ENCODE measurements at places on chromosomes 12 and 14.

GRCh38 chr14:76938092-76938500 is 90.4 kb downstream of the IRF2BPL start:
- DNase-seq: no peak

- DNase-seq: no peak
Observed at GRCh38 chr14:24508155-24508840, at the start of gene CMA1. TSS of gene CMA1 (minus strand) at chr14:24508265. CDS start at chr14:24508235, 30 bp downstream.

DNA sequence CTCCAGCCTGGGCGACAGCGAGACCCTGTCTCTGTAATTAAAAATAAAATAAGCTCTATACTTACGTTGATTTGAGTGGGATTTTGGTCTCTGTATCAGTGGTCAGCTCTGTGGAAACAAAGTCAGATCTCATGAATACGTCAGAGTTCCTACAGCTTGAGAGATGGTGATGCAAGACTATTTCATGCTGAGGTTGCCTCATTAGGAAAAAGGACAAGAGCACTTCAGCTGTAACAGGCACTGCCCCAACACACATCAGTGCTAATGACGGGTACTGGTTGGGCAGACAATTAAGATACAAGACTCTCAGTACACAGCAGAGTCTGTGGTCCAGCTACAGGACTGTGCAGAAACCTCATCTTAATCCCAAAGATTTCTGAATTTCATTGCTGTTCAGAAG is 246.4 kb upstream of the AMIGO2 start:
- DNase-seq: no peak

- DNase-seq: no peak
Observed at GRCh38 chr12:87216436-87216835, 812.8 kb downstream of the C12orf50 start.

GRCh38 chr12:77630344-77630743 is 200.3 kb upstream of the NAV3 start:
- no peak for DNase-seq

Measured in CD4-positive, alpha-beta T cell treated with Interleukin-4 for 1 hour (primary cell).